ENCODE measurements at places on chromosomes 1 and 21. TPM values are rescaled to one million over a fixed set of nuclear protein-coding genes. Genes with fewer than 3 reads are reported as not detected.

KPRP gene
- not detected for polyA plus RNA-seq

ITGB2 gene
- 1,416 TPM for polyA plus RNA-seq

L1TD1 gene
- polyA plus RNA-seq = not detected

DNA sequence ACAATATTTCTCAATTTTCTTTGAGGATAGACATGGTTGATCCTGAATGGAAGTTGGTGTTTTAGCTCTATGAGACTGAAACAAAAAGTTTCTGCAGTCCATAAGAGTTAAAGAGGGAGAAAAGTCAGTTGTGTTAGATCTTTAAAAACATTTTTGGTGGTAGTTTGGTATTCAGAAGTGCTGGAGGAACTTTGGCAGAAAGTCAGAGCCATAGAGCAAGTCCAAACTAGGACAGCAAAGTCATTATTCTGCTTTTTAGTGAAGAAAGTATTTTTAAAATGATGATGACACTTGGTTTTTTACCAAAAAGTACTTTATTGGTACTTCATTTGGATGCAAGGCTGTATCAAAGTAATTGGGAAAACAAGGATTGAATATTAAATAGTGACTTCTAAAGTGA is 41.8 kb downstream of the FNBP1L start:
- DNase-seq = no peak
- no peak overlapping the region for H3K4me3 ChIP-seq
- no peaks in the 10 kb centered on the region for H3K4me1 ChIP-seq
- no peak overlapping the region for H3K27ac ChIP-seq

TFAP2E gene
- 1.8 TPM for polyA plus RNA-seq

DNA sequence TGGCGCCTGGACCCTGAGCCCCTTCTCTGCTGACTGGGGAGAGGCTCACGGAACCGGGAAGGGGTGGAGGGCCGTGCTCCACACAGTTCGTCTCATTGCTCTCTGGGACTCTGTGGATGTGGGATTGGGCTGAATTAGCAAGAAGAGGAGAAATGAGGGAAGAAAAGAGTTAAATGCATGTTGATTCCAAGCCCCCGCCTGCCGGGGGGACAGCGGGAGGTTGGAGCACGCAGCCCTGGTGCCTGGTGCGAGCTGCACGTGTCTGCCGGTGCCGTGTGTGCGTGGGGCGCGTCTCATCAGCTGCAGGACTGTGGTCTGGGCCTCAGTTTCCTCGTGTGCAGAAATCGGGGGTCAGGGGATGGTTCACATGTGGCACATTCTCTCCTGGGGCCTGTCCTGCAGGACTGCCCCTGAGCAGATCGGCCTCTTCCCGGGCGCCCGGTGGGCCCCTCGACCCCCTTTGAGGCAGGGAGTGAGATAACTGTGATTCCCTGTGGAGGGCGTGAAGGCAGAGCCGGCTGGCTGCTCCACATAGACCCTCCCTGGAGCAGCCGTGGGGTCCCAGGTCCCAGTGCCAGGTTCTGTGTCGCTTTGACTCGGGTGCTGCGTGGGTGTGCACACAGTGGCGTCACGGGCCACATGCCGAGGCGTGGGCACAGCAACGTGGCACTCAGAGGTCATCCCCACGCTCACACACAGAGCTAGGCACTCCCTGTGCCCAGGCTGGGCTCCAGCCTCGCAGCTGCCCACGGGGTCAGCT is 11.4 kb downstream of the SAMD11 start:
- H3K4me1 ChIP-seq = peaks cover 7% of the 10 kb centered on the region
- H3K27ac ChIP-seq = no peak overlapping the region
- no peak for DNase-seq
- peaks cover 1% of the 10 kb centered on the region for H3K27me3 ChIP-seq
- no peaks in the 10 kb centered on the region for H3K36me3 ChIP-seq

TFF1 gene
- not detected for polyA plus RNA-seq

DNA sequence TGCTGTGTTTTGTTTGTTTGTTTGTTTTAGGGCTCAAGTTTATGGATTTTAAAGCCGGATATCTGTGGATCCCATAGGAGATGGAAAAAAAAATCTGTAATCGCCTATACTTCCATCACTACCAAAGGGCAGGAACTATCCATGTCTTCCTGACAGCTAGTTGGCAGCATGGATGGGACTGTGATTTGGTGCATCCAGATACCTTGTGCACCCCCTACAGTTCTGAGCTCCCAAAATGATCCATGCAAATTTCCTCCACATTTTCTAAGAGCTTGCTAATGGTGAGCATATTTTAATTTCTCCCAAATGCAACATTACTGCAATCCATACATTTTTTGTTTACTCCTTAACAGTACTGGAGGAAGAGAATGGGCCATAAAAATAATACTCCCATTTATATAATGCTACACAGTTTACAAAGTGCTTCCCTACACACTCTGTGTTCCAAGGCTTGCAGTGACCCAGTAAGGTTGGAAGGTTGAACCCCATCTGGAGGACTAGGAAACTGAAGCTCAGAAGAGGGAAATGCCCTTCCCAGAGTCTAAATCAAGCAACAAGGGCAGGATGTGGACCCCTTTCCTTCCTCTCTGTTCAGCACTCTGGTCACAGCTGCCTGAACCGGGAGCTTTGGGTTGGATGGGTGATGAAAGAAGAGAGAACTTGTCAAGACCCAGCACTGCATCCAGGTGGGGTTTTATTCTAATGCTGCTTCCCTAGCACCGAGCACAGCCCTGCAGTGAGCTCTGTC is 48.0 kb downstream of the CAPN8 start:
- H3K4me3 ChIP-seq = no peak overlapping the region
- H3K36me3 ChIP-seq = no peaks in the 10 kb centered on the region
- no peaks in the 10 kb centered on the region for H3K4me1 ChIP-seq
- H3K27ac ChIP-seq = no peak overlapping the region
- H3K27me3 ChIP-seq = no peaks in the 10 kb centered on the region

HRNR gene
- polyA plus RNA-seq = not detected

GRCh38 chr1:223815865-223816264 is 29.9 kb downstream of the TP53BP2 start:
- no peak overlapping the region for H3K4me3 ChIP-seq
- no peak for DNase-seq
- H3K4me1 ChIP-seq = peaks cover 21% of the 10 kb centered on the region
- peaks cover 13% of the 10 kb centered on the region for H3K36me3 ChIP-seq
- H3K27ac ChIP-seq = no peak overlapping the region

NUDT17 gene
- polyA plus RNA-seq = 3.8 TPM

GRCh38 chr1:113219377-113219776 is 146.4 kb downstream of the LRIG2 start:
- no peak overlapping the region for H3K27ac ChIP-seq
- H3K36me3 ChIP-seq = no peaks in the 10 kb centered on the region
- peaks cover 8% of the 10 kb centered on the region for H3K27me3 ChIP-seq
- DNase-seq = no peak

DNA sequence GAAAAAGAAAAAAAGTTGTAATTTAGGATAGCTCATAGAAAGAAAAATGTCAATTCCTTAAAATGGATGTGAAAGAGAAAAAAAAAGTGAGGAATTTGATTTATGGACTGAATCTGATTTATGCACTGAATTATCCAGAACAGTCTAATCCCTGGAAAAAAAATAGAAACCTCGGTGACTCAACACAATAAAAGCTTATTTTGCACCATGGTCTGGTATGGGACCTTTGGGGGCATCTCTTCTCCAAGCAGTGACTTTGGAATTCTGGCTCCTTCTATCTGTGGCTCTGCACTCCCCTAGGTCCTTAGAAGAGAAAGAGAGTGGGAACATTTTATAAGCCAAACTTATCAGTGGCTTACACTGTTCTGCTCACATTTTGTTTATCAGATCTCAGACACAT is 471.7 kb upstream of the B3GALT2 start:
- no peaks in the 10 kb centered on the region for H3K4me1 ChIP-seq
- H3K4me3 ChIP-seq = no peak overlapping the region
- no peak for DNase-seq
- no peaks in the 10 kb centered on the region for H3K27me3 ChIP-seq
- no peak overlapping the region for H3K27ac ChIP-seq
